ENCODE measurements at places on chromosomes 16 and 17.

DNA sequence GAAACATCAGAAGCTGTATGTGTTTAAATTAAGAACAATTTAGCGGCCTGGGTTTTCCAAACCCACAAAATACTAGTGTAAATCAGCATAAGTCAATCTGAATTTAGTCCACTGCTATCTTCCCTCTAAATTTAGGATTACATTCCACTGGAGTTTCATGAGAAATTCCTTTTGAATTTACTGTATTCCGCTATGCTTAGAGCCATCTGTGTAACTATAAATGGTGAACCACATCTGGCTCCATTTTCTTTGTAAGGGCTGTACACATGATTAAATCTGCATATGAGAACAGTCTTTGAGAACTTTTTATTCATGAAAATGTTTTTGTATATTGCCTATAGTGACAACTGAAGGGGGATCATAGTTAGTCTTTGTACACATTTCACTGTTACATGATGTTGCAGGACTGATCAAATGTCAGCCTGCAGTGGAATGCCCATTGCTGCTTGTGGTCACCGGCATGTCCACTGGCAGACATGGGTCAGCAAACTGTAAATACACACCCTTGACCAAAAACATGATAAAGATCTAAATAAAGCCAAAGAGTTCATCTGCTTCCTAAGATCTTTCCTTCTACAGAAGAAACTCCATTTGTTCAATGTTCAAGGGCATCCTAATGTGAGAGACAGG, 36.8 kb downstream of the RPGRIP1L start:
- DNase-seq, result no peak

DNA sequence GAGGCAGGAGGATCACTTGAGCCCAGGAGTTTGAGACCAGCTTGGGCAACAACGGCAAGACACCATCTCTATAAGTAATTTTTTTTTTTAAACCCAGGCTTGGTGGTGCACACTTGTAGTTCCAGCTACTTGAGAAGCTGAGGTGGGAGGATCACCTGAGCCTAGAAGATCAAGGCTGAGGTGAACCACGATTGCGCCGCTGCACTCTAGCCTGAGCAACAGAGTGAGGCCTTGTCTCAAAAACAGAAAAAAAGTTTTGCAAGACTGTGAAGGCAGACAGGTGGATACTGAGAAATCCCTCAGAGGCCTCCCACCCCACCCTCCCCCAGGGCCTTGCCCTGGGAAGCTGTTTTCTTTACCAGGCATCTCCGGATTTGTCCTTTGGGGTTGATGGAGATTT, 125.4 kb downstream of the MGAT5B start:
- DNase-seq, result no peak

- no peak for DNase-seq
Measured at GRCh38 chr17:64182325-64183012, 52.5 kb upstream of the ERN1 start.

DNA sequence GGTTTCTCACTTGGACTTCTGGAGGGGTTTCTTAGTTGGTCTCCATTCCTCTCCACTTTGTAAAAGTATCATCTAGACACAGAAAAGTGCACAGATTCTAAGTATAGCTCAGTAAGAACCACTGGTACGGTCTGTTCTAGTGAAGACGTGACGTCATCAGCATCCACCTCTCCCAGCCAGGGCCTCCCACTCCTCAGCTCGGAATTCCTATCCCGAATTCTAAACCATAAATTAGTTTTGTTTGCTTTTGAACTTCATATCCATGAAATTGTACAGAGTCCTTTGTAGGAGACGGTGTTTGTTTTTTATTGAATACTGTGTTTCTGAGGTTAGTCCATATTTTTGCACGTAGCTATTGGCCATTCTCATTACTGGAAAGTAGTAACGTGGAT, 25.5 kb downstream of the FOXK2 start:
- DNase-seq, result no peak

- DNase-seq, result no peak
Measured at GRCh38 chr17:50146927-50147665, 3.4 kb downstream of the PPP1R9B start.

DNA sequence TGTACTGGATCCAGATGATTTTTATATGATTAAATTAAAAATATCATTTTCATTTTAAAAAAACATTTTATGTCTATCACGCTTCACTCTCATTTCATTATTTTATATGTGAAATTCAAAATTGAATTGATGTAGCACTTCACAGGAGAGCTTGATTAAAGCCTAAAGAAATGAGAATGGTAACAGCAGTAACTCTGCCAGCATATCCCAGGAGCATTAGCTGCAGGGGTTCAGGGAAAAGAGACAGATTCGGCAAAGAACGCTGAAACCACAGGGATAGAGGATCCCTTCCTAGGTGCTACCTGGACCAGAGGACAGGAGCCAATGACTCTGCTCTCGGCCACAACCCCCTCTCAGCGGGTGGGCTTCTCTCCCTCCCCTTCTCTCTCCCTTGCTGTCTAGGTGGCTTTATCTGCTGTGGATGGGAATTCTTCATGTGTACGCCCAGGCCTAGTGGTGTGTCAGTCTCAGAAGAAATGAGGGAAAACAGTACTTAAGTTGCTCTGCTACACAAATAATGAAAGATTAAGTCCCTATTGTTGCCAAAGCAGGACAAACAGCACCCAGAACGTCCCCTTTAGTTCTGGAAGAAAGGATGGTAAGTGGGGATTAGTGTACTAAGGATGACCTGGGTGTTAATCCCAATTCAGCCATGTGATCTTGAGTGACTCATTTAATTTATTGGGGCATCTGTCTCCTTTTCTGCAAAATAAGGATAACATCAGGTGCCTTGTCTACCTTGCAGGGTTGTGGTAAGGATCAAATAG, 123.3 kb downstream of the CDK5R1 start:
- DNase-seq, result no peak

GRCh38 chr16:49499869-49500610, 126.4 kb downstream of the C16orf78 start:
- no peak for DNase-seq

GRCh38 chr17:46976626-46977270, 2.3 kb downstream of the RPRML start:
- DNase-seq, result peak; percentile 38

- peak; percentile 15 for DNase-seq
Measured at GRCh38 chr17:30093463-30094147, 23.0 kb upstream of the NSRP1 start.

DNA sequence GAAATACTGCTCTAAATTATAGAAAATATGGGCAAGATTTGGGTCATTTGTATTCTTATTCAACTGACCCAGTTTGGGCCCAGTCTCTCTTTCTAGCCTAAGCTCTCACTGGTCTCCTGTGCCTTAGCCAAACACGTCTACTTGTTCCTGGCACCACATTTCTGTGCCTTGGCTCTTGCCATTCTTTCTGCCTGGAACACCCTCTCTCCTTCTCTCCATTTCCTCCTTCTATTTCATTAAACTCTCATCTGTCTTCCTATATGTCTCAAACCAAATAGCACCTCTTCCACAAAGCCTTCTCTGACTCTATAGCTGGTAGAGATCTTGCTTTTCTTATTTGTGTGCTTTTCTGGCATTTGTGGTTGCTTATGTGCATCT, 37.7 kb upstream of the NUFIP2 start:
- DNase-seq, result no peak

DNA sequence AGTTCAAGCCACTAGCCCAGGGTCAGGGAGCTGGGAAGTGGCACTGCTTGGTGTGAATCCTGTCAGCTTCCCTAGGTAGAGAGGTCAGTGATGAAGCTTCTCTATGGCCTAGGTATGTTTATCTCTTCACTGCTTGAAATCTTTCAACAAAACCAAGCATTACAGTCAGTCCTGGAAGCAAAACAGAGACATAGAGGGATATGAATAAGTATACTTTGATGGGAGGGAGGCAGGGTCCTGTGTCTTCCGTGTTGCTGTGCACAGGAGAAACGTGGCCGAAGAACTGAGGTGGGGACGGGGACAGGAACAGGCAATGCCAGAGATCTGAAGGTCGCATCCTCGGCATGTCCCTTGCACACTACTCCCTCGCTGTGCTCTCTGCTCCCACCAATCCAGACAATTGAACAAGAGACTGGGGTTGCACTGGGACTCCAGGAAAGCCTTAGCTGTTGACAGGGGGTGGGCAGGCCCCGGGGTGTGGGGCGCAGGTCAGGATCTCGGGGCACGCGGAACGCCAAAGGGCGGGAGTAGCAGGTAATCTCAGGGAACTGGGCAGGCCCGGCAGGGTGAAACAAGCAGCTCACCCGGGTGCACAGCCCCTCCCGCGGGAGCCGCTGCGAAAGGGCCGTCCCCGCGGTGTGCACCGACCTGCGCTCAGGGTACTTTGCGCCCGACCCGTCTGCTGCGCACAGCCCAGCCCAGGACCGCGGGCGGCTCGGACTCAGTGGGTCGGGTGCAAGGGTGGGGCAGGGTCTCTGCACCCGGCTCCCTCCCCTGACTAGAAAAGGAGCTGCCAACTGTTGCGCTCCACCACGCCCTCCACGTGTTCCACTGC, at the start of gene MT1H:
TSS of gene MT1H (plus strand) at position 810 of the 835 bp plus-strand sequence. CDS start 71 bp downstream, outside the sequence.
- DNase-seq, result no peak

DNA sequence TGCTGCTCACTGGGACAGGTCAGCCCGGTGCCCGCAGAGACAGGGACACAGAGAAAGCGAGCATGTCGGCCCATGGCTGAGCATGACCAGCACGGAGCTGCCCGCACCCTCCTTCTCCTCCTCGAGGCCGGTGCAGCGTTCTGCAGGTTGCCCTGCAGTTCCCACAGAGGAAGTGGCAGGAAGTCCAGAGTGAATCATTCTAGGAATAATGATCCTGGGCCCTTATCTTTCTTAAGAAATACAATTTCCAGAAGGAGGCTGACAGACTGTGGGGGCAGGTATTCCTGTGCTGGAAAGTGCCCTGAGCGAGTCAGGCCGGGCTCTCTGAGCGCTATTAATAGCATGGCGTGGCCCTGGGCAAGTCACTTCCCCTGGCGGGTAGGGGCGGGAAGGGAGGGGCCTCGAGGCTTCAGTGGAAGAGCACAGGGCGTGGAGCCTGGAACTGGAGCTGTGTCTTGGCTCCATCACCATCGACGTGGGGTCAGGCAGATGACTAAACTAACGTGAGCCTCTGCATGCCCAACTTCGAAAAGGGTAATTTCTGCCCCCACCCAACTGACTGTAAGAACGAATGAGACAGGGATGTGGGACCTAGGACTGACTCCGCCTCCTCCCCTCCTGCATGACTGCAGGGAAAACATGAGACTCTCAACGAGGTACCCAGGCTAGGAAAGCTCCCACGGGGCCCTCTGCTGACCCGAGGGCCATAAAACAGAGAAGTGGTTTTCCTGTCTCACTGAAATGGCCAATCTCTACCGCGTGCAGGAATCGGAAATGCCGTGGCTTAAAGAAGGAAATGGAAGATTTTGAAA, 9.8 kb downstream of the TMEM204 start:
- no peak for DNase-seq

GRCh38 chr16:11967195-11967911, 2.3 kb downstream of the TNFRSF17 start:
- no peak for DNase-seq

- no peak for DNase-seq
Measured at GRCh38 chr16:71669926-71670536, 44.0 kb downstream of the MARVELD3 start.

DNA sequence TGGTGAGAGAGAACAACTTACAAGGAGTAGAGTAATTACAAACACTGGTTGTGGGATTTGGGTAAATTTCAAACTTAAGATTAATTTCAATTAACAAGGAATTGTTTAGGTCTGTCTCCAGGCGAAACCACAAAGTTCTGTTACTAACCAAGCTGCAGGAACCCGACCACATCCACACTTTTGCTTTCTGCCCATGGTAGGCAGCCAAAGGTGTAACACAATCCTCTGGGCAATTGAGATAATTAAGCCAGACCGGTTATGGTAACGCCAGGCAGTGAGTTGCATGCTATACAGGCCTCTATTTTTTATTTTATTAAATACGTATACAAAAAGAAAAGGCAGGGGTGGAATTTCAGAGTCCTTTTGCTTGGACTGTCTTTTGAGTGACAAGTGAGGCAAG, 12.0 kb downstream of the KCNJ2 start:
- DNase-seq, result no peak

DNA sequence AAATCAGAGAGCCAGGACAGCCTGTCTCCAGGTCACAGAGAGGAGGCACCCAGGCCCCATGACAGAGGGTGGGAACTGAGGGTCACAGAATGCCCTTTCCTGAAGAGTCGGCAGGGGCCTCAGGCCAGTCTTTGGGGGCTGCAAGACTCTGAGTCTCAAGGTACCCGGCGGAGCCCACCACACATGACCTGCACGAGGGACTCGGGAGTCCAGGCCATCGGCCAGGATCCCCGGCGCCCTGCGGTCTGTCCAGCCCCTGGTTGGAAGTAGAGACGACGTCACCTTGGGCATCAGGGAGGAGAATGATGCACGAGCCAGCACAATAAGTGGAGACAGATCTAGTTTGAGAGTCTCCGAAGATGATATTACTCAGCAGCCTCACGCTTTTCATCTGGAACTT, 234.7 kb upstream of the SDK2 start:
- DNase-seq, result no peak

- DNase-seq, result peak; percentile 95
Measured at GRCh38 chr17:18038861-18039534, at the start of the genes ATPAF2 and GID4. ATPAF2 (minus strand) TSS chr17:18039168; CDS start chr17:18039013, 155 bp downstream. GID4 (plus strand) TSS chr17:18039408; CDS start chr17:18039465, 57 bp downstream.

DNA sequence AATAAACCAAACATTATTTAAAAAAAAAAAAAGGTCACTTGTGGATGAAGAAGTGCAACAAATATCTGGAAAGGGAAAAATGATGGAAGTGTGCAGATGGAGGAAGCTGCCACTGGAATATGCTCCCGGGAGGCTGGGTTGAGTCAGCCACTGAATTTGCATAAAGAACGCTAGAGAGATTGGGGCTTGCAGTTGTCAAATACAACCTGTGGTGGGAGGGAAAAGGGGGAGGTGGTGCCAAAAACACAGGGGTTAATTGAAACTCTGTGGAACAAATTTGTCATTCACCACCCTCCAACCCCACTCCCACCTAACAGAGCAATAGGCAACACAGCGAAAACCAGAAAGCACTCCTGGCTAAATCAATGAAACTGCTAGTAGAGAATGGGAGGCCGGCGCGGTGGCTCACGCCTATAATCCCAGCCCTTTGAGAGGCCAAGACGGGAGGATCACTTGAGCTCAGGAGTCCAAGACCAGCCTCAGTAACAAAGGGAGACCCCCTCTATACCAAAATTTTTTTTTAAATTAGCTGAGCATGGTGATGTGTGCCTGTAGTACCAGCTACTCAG, 37.6 kb upstream of the RPL38 start:
- no peak for DNase-seq

DNA sequence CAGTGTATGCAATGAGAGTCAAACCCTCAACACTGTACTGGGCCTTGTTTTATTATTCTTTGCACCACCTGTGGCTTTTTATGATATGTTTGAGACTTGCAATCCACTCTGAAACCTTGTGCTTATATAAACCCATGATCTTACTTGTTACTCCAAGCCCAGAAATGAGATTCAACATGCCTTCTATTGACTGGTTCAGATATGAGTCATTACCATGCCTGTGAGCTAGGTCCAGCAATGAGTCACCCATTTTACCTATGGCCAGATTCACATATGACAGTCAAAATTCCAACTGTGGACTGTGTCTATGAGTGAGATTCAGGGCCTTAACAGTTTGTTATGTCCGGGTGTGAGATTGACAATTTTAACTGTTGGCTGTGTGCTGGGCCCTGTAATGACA, 1846.1 kb downstream of the TP53TG3F start:
- no peak for DNase-seq

Data from NCI-H446 treated with DMSO at 0.1 percent for 48 hours (cell line).